Caudate nucleus (tissue), 63 donors: ENCODE measurements at places on chromosomes 5 and 9.
A peak's percentile ranks its signal among the peaks of the same experiment; 100 is the strongest.

DNA sequence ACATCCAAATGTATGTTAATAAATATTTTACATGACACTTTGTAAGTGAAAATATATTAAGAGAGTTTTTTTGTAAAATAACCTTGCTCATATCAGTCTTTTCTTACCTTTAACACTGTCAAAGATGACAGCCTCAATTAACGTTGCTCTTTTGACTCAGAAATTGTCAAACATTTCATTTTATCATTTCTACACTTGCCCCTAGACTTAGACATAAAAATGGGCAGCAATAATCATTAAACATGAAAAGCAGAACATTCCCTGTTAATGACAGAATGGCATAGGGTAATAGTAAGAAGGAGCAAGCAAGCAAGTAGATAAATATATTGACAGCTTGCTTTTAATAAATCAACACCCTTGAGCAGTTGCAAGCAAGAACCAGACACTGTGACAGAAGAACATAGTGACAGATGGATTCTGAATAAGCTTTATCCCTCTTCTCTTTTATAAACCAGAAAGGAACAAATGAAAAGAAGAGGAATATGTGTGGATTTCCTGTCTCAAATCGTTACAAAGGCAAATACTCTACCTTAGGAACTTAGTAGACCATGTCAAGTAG, 796.0 kb upstream of the CHD1 start:
- DNase-seq, result no peak

GRCh38 chr5:172168311-172168710, 19.7 kb downstream of the STK10 start:
- DNase-seq, result no peak

GRCh38 chr5:141947316-141947715, 10.7 kb downstream of the PCDH12 start:
- DNase-seq, result no peak

GRCh38 chr5:170360709-170361108, 28.5 kb downstream of the KCNMB1 start:
- DNase-seq, result no peak

GRCh38 chr5:93044859-93045666, 536.0 kb downstream of the NR2F1-AS1 start:
- no peak for DNase-seq

DNA sequence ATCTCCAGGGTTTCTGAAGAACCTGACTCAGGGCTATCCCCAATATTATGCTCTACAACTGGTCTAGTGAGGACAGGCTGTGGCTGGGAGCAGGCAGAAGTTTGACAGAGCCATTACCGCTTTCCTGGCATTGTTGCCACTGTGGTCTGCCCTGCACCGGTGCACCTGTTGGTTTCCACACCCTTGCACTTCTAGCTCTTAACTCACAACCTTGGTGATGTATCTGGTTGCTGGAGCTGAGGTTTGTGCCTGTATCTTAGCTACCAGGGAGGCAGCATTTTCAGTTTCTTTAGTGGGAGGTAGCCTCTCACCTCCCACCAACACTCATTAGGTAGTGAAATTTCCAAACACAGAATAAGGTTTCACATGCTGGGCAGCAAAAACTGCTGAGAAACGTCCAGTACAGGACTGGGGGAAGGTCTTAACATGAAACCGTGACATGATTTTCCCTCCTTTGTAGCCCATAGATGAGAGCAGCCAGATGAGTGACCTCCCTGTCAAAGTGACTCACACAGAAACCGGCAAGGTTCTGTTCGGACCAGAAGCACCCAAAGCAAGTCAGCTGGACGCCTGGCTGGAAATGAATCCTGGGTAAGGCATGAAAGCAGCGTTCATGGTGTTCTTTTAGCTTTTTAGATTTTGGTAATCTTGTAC, 57.7 kb downstream of the SMARCA2 start:
- no peak for DNase-seq

GRCh38 chr5:53712327-53712726, 151.9 kb downstream of the NDUFS4 start:
- DNase-seq, result no peak

- DNase-seq, result no peak
Measured at GRCh38 chr9:130860458-130861316, 25.6 kb downstream of the ABL1 start.

- DNase-seq, result no peak
Measured at GRCh38 chr5:107855171-107855570, 184.4 kb upstream of the EFNA5 start.

- DNase-seq, result no peak
Measured at GRCh38 chr5:180606215-180606785, 15.0 kb upstream of the SCGB3A1 start.

DNA sequence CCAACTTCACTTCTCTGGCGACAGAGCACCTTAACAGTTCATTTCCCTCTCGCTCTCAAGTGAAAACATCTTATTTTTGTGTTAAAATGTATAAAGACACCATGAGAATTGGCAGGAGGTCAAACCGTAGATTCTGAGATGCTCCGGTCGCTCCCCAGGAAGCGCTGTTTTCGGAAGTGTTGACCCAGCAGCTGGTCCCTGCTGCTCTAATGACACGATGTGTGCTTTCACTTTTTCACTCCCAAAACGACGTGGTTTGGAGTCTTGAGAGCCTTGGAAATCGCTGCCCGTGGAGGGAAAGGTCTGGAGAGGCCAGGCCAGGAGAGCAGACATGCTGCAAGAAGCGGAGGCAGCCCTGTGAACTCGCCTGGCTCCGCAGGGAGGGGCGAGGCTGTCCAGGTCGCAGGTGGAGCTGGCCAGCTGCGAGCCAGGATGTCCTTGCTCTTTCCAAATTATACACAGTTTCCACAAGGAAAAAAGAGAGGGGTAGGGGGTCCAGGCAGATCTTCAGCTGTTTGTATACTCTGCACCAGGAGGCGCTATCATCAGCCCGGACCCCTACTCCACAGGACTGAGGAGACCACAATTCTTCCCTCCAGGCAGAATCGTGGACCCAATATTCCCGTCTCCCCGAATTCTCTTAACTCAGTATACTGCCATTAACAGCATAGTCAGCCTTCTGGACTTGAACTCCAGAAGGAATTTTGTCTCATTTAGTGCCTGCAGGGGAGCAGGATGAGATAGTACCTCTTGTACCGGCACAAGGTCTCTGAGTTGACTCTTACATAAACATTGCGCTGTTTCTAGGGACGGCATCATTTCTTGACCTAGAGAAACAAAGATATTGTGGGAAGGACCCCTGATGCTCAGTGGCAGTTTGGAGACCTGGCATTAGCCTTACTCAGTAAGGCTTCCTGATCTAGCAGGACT, 248.6 kb upstream of the ANKRD55 start:
- DNase-seq, result no peak

- DNase-seq, result no peak
Measured at GRCh38 chr9:83013867-83014605, 48.9 kb downstream of the RASEF start.

DNA sequence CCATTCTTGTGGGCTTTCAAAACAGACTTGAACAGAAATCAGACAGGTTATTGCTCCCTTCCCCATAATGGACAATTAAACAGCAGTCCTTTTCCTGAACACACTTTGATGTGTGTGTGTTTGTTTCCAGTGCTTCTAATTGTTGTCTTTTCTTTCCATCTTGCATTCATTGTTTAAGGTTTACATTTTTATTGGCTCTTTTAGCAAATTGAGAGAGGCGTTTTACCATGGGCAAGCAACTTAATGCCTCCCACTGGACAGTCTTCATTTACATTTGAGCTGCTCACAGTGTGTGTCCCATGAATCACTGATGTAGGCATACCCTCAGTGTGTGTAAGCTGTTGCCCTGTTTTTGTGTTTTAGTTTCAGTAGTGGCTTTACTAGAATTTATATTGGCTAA, 25.0 kb downstream of the WDR36 start:
- no peak for DNase-seq

- DNase-seq, result no peak
Measured at GRCh38 chr5:97338729-97339128, 155.7 kb upstream of the RIOK2 start.

DNA sequence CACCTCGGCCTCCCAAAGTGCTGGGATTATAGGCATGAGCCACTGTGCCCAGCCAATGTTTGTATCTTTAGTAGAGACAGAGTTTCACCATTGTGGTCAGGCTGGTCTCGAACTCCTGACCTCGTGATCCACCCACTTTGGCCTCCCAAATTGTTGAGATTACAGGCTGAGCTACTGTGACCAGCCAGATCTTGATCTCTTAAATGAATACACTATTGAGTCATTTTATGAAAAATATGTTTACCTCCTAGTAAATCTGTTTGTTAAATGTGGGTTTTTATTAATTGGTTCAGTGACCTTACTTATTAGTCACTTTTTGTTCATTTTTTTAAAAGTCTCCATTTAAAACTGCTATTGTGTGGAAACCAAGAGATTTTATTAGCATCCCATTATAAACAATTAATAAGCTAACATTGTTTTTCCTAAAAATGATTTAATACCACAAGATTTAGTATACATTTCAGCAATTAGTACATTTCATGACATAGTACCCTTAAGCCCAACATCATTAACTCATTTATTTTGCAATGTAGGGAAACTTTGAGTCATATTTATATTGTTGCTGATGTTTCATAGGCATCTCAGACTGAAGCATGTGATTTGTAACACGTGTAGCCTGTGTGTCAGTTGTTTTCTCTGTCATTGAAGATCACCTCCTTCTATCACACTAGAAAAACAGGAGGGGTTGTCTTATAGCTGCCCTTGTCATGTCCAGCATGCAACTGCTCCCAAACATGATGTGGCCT, 261.2 kb downstream of the TAF11L14 start:
- DNase-seq, result no peak

GRCh38 chr9:115267790-115268189, 149.8 kb upstream of the TNC start:
- DNase-seq, result no peak

DNA sequence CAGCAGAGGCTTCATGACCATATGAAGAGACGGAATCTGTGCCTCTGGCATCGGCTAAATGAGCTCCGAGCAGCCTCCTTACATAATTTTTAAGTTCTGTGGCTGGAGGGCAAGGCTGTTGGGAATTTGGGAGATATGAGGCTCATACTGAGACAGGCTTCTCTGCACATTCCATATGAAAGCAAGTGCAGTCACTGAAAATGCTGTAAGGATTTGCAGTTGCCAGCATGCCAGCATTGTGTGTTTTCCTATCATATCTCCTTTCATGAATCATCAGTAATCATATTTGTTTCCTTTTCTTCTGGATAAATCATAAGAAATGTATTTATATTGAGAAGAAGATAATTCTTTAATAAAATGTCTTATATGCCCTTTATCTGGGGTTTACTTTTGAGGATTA, 775.4 kb downstream of the SEMA5A start:
- no peak for DNase-seq

- no peak for DNase-seq
Measured at GRCh38 chr5:154642499-154643245, 112.5 kb upstream of the LARP1 start.

DNA sequence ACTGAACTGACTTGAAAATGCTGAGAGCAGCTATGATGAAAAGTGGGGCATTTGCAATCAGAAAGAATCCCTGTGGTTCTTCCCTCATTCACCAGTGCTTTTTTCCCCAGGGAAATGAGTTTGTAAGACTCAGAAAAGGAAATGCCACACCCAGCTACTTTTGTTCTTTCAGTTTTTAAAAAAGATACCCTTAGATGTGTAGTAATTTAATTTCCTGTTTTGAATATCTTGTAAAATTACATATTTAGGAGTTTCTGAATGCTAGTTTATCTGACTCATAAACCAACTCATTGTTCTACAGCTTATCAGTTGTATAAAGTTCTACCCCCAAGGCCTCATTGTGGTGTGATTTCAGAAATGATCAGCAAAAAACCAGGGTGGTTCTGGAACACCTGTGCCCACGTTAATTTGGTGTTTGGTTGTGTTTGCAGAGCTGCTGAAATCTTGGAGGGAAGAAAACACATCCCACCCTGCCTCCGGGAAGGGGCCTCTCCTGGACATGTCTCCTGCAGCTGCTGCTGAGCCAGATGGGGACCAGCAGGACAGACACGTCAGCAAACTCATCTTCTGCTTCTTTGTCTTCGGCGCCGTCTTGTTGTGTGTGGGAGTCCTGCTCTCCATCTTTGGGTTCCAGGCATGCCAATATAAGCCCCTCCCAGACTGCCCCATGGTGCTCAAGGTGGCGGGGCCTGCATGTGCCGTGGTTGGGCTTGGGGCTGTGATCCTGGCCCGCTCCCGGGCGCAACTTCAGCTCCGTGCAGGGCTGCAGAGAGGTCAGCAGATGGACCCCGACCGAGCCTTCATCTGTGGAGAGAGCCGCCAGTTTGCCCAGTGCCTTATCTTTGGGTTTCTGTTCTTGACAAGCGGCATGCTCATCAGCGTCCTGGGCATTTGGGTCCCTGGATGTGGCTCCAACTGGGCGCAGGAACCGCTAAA, 2.8 kb downstream of the TMEM171 start:
- DNase-seq, result no peak

GRCh38 chr5:35598707-35599370, 18.8 kb upstream of the SPEF2 start:
- DNase-seq, result no peak

- DNase-seq, result no peak
Measured at GRCh38 chr5:176415240-176415951, 943 bp downstream of the CLTB start.

- DNase-seq, result no peak
Measured at GRCh38 chr5:78983601-78984438, 1.3 kb downstream of the ARSB start.

DNA sequence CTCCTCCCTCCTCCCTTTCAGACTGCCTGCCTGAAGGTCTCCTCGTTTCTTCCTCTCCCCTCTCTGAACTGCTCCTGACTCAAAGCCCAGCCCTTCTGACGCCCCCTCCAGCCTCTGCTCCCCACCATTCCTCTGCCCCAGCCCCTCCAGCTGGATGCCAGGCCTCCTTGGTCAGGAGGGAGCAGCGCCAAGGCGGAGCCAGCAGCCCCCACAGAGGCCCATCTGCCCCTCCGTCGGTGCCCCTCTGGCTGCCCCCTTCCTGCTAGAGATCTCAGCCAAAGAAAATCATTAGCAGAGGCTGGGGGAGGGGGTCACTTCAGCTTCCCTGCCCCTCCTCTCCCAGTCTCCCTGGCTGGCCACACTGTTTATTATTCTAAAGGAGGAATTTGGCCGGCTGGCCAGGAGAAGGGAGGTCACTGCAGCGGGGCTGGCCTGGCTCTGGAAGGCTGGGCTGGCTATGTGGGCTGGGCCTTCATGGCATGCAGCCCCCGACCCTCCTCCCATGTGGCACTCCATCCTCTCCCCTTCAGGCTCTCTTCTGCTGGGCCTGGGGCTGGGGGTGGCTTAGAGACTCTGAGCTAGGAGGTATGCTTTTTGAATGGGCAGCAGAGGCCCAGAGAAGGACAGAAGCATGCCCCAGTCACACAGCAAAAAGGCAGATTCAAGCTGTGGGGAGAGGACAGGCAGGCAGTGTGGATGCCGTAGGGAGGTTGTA, 16.9 kb downstream of the PDGFRB start:
- DNase-seq, result peak; percentile 19

DNA sequence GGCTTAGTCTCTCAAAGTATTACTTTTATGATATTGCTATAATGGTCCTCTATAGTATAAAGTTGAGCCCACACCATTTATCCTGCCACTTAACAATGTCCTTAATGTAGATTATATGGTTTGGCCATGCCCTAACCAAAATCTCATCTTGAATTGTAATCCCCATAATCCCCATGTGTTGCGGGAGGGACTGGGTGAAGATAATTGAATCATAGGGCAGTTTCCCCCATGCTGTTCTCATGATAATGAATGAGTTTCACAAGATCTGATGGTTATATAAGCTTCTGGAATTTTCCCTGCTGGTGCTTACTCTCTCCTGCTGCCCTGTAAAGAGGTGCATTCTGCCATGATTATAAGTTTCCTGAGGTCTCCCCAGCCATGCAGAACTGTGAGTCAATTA, 498.8 kb downstream of the RAB3C start:
- no peak for DNase-seq

GRCh38 chr9:77944556-77945243, 86.9 kb downstream of the GNAQ start:
- no peak for DNase-seq

GRCh38 chr9:136985853-136986252, 3.1 kb downstream of the LCNL1 start:
- no peak for DNase-seq
